SJCRH30 (cell line): ENCODE measurements at places on chromosomes 16 and 17. TPM values are rescaled to one million over a fixed set of nuclear protein-coding genes. Genes with fewer than 3 reads are reported as not detected.

Gene TMC5
- total RNA-seq: not detected in 2 replicates

Gene KRT40
- total RNA-seq: not detected in 2 replicates

Gene ALOXE3
- total RNA-seq: not detected in 2 replicates

Gene CHRNE
- 0.10 and 0.20 TPM in 2 replicates for total RNA-seq

DNA sequence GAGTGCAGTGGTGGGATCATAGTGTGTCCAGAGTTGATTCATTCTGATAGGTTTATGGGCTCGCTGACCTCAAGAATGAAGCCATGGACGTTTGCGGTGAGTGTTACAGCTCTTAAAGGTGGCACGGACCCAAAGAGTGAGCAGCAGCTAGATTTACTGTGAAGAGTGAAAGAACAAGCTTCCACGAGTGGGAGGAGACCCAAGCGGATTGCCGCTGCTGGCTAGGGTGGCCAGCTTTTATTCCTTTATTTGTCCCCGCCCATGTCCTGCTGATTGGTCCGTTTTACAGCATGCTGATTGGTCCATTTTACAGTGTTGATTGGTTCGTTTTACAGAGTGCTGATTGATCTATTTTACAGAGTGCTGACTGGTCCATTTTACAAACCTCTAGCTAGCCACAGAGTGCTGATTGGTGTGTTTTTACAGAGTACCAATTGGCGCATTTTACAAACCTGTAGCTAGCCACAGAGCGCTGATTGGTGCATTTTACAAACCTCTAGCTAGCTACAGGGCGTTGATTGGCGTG lies 17.5 kb downstream of the CACNG4 start:
- no peaks in the 10 kb centered on the region for H3K4me1 ChIP-seq
- no peak overlapping the region for H3K27ac ChIP-seq
- H3K27me3 ChIP-seq: no peaks in the 10 kb centered on the region; the same call in 1 of the 2 replicates
- H3K36me3 ChIP-seq: no peaks in the 10 kb centered on the region
- peak; percentile 19 for DNase-seq

DNA sequence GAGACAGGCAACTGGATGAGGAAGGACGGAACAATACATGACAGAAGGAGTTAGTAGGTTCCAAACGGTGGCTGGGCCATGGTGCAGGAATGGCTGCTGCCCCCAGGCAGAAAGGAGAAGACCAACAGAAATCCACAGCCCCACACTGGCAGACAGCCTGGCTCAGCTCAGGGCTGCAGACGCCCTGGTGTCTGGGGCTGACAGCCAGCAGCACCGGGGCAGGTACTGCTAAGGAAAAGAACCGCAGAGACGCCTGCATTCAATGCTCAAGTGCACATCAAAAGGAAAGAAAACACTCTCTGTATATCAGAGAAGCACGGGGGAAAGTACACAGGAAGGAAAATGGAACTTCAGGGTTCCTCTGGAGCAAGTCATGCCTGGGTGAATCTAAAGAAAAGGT lies 53.4 kb downstream of the GAS7 start:
- H3K36me3 ChIP-seq: no peaks in the 10 kb centered on the region
- no peak for DNase-seq
- H3K4me1 ChIP-seq: no peaks in the 10 kb centered on the region
- H3K4me3 ChIP-seq: no peak overlapping the region

DNA sequence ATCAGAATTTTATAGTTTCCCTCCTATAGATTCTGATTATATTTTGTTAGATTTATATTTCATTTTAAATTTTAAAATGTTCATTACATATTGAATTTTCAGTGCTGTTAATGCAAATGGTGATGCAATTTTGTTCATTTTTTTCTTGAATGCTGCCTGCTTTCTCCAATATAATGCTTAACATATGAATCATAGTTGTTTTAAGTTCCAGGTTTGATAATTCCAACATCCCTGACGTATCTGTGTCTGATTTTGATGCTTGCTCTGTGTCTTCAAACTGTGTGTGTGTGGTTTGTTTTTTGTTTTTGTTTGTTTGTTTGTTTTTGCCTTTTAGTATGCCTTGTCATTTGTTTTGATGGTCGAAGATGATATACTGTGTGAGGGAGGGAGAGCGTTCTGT lies 134.7 kb upstream of the ELAC2 start:
- no peaks in the 10 kb centered on the region for H3K4me1 ChIP-seq
- H3K4me3 ChIP-seq: no peak overlapping the region
- no peaks in the 10 kb centered on the region for H3K27me3 ChIP-seq
- no peaks in the 10 kb centered on the region for H3K36me3 ChIP-seq
- no peak for DNase-seq

- H3K4me1 ChIP-seq: no peaks in the 10 kb centered on the region
- no peak overlapping the region for H3K4me3 ChIP-seq
- no peaks in the 10 kb centered on the region for H3K27me3 ChIP-seq
- DNase-seq: peak; percentile 40
- H3K36me3 ChIP-seq: no peaks in the 10 kb centered on the region
- no peak overlapping the region for H3K27ac ChIP-seq
Observed at GRCh38 chr16:78005881-78006280, 16.5 kb upstream of the CLEC3A start.

GRCh38 chr17:35372846-35373533 lies 431 bp downstream of the SLFN11 start:
- peak; percentile 29 for DNase-seq
- H3K36me3 ChIP-seq: no peaks in the 10 kb centered on the region
- H3K27me3 ChIP-seq: no peaks in the 10 kb centered on the region; the same call in none of the 2 replicates

- no peak overlapping the region for H3K27ac ChIP-seq
- no peak overlapping the region for H3K4me3 ChIP-seq
- DNase-seq: no peak
- peaks cover 4% of the 10 kb centered on the region; the same call in 1 of the 2 replicates for H3K4me1 ChIP-seq
- no peaks in the 10 kb centered on the region for H3K36me3 ChIP-seq
Observed at GRCh38 chr17:30541802-30542201, 64.6 kb downstream of the GOSR1 start.

- H3K27me3 ChIP-seq: no peaks in the 10 kb centered on the region
- no peak overlapping the region for H3K4me3 ChIP-seq
- no peaks in the 10 kb centered on the region for H3K4me1 ChIP-seq
- no peaks in the 10 kb centered on the region for H3K36me3 ChIP-seq
- no peak overlapping the region for H3K27ac ChIP-seq
Observed at GRCh38 chr16:31400191-31400590, 7.1 kb downstream of the ITGAD start.
